Activated CD8-positive, alpha-beta memory T cell treated with anti-CD3 and anti-CD28 coated beads, Interleukin-2, amount 50 U/mL, for 48 hours (primary cell): ENCODE measurements at places on chromosomes 7 and 10.

- DNase-seq: no peak
Measured at GRCh38 chr10:130045801-130046321, 64.8 kb downstream of the C10orf143 start.

DNA sequence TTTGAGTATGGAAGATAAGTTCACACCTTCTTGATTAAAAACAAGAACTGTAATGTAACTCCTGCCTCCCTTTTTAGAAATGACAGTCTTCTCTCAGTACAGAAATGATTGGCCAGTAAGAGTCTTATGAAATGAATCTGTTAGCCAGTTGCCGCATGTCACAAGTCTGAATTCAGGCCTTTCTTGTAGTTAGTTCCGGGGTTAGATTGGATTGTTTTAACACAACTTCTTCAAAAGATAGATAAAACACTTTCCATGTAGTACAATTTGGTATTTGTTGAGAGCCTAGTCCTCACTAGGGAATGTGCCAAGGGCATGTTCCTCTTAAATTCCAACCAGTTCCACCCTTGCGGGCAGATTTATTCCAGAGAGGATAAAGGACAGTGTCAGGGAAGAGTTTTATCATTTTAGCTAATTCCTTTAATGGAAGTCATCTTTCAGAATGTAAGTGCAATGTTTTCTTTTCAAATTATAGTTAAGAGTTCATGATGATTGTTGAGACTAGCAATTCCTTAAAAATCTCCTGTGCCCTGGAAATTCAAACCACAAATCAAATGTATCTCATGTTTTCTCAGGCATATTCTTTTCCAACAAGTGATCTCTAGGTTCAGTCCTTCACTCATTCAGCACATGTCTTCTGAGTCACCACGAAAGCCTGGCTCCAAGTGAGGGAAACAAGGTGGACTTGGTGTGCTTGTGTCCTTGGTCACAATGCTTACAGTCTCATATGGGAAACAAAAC is 4.1 kb downstream of the FHIP2A start:
- no peak for DNase-seq

DNA sequence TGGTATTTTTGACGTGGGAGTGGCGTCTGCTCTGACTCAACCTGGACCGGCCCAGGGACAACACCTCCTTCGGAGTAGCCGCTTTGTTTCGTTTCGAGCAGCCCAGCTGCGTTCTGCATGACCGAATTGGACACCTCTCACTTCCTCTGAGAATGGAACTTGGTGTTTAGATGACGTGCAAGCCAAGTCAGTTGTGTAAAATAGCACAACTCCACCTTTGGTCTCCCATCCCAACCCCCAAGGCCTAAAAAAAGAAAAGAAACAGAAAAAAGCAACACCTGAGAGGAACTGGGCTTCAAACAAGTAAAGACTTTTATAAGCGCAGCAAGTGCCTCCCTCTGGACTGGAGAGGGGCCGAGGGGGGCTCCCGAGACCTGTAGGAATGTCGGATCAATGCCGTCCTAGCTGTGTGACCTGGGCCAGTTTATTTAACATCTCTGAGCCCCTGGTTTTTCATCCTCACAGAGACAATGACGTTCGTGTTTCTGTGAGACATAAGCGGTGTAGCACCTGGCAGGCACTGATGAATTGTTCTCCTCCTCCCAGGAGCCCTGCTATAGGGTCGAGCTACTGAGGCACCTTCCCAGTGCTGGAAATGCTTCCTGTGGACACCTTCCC is 52.0 kb upstream of the SMNDC1 start:
- DNase-seq: peak; percentile 77

DNA sequence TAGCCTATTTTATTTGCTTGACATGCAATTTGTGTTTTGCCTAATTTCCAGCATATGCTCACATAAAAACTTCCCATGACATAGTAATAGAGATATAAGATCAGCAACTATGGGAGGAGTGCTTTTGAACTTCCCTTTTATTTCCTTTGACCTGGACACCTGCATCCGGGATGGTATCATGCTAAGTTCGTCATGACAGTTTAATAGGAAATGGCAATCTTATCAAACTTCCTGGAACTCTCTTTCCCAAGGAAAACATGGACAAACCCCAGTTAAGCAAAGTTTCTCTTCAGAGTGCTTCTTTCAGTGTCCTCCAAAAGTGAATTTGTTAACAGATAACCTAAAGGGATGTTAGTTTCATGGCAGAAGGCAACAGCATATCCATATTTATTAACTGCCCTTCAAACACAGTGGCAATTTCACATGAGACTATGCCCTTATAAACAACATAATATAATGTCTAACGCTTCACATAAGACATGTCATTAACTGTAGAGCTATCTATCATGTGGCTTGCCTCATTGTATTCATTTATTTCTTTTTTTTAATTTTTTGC is 474.7 kb upstream of the SEMA3A start:
- DNase-seq: no peak

GRCh38 chr10:117246997-117247671 is 6.2 kb downstream of the SLC18A2 start:
- no peak for DNase-seq

- DNase-seq: no peak
Measured at GRCh38 chr10:91137011-91137643, 83.3 kb upstream of the PCGF5 start.

GRCh38 chr10:80159166-80159873 is 26.8 kb downstream of the PLAC9 start:
- DNase-seq: no peak

- DNase-seq: no peak
Measured at GRCh38 chr7:5694221-5694754, 87.2 kb downstream of the RNF216 start.

DNA sequence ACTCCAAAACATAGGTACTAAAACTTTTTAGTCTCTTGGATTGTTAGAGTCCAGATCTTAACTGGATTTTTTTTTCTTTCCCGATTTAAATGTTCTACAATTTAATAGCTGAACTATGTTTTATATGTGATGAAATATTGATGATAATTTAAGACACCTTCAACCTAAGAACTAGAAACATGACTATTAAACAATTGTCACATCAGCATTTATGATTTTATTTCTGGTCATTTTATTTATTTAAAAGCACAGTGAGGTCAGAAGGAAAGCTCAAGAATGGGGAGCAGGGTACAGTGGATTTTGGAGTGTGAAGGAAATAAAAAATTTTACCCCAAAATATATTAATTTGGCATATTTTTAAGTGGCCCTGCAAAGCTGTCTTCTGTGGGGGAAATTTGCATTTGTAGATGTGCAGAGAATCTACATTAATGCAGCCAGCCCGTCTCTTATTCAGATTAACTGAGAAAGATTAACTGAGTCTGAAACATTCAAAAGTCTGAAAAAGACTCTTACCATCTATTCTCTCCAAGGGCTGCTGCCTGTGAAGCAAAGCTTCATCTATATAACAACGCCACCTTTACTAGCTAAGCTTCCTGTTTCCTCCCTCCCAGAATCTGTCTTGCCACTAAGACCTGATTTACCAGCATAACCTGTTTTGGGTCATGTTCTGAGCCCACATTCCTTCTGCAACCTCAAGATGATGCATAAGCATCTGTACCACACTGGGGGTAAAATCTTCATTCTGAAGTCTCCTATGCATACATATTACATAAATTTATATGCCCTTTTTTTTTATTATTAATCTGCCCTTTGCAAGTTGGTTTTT is 86.4 kb downstream of the TMEM106B start:
- no peak for DNase-seq

DNA sequence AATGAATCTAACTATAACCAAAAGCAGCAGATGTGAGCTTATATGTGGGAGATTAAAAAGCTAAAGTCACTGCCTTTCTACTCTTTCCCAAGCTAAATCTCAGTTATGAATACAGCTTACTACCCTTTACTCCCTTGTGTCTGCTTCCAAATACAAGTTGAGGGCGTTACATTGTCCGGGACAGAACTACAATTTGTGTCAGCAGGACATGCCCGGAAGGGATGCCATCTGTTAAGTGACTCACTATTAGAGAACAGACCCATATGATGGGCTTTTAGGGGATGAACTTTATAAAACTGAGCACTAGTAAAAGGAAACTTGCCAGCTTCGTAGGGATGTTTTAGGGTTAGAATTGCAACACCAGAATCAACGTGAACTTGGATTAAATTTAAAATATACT is 299.7 kb upstream of the CSTF2T start:
- no peak for DNase-seq

DNA sequence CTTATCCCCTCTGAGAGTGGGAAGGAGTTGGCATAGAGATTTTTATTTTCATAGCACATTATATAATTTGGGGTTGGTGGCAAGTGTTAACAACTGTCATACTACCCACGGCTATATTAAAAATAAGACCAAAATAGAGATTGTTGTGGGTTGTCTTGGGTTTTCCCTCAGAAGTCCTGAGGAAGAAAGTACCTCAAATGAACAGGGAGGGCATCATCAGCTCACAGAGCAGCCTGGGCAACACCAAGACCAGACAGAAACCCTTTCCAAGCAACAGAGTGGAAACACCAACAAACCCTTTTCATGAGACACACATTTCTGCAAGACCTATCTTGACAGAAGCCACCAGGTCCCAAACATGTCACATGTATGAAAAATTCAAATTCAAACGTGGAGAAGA is 121.2 kb downstream of the GLI3 start:
- DNase-seq: no peak

- no peak for DNase-seq
Measured at GRCh38 chr7:48938539-48939295, 14.4 kb downstream of the CDC14C start.

GRCh38 chr7:21300692-21301091 is 127.2 kb upstream of the SP4 start:
- no peak for DNase-seq
